Stimulated activated CD8-positive, alpha-beta memory T cell treated with anti-CD3 and anti-CD28 coated beads, Interleukin-7, amount 100 ng/mL, for 1 hour (primary cell): ENCODE measurements at places on chromosomes 4 and X.

DNA sequence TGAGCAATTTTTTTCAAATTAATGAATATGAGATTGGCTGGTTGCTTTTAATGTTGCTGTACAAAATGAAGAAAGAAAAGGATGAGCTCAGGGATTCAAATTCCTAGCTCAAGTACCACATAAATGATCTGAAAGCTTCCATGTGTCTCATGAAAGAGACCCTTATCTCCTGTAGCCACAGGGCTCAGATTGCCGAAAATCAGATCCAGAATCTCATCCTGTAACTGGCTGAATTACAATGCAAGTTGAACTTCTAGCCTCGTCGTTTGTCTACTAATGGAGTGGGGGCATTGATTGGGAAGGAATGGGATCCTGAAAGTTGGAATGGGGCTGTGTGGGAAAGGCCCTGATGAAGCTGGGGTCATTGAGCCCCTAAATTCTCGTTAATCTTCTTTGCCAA is 143.4 kb upstream of the ATP6AP2 start:
- DNase-seq: no peak

- DNase-seq: no peak
Measured at GRCh38 chr4:36173905-36174304, 70.4 kb downstream of the ARAP2 start.

GRCh38 chr4:20037745-20038144 is 214.0 kb upstream of the SLIT2 start:
- no peak for DNase-seq

DNA sequence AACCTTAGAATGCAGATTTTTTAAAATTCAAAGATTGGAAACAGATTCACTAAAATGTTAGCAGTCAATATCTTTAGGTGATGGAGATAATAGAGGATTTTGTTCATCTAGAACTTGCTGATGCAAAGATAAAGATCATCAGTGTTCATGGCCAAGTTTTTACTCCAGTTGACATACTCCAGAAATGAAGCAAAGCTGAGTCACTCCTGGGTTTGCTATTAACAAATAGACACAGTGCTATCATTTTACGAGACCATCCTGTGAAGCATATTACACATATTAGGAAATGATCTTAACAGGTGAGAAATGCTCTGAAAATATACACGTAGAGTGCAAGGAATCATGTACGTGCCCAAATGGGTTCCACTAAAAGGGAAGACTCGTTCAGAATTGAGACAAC is 170.6 kb upstream of the FAM9B start:
- DNase-seq: no peak
